Motor neuron (in vitro differentiated cells): ENCODE measurements at places on chromosomes 4 and X. TPM values are rescaled to one million over a fixed set of nuclear protein-coding genes. Genes with fewer than 3 reads are reported as not detected.

Gene SPOCK3
- 15.2 and 16.4 TPM in 2 replicates for total RNA-seq

Gene H2BW1
- total RNA-seq: not detected in 2 replicates

Gene SFRP2
- 15.0 and 18.0 TPM in 2 replicates for total RNA-seq

DNA sequence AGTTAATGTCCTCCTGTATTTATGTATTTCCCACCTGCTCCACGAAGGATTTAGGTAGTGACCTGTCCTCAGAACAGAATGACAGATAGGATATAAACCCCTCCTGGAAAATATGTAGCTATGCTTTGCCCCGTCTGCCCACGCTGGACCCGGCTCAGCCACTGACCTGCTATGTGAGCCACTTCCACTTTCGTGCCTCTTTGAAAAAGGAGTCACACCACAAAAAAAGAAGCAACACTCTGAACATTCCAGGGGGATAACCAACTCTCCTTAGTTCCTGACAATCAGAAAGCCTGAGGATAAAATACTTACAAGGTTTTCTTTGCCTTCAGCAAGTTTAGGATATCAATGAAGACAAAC is 11.1 kb downstream of the ACSL1 start:
- no peak for ATAC-seq

GRCh38 chr4:173145131-173145530 is 23.5 kb upstream of the GALNT7 start:
- ATAC-seq: no peak

GRCh38 chrX:15781961-15782699 is 8.2 kb upstream of the ZRSR2 start:
- ATAC-seq: no peak

GRCh38 chr4:172938870-172939269 is 229.7 kb upstream of the GALNT7 start:
- ATAC-seq: peak; percentile 25

- ATAC-seq: no peak
These were observed 495.6 kb downstream of the KCNIP4 start for GRCh38 chr4:21452931-21453330.
